Kidney tubule cell (primary cell): ENCODE measurements at places on chromosomes 7 and 10.

- peak; percentile 79 for DNase-seq
These were observed 41.1 kb upstream of the STMP1 start for GRCh38 chr7:135620980-135621850.

DNA sequence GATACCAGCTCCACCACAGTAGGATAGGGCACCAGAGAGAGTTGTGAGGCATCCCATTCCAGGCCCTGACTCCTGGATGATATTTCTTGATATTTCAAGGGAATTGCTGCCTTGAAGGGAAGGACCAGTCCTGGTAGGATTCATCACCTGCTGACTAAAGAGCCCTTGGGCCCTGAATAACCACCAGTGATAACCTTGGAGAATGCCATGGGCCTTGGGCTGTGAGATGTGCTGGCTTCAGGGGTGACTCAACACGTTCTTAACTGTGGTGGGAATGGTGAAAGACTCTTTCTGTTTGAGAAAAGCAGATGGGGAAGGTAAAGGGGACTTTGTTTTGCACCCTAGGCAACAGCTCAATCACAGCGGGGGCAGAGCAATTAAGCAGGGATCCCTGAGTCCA lies 21.4 kb upstream of the ASZ1 start:
- DNase-seq = peak; percentile 32

GRCh38 chr10:60388116-60388625 lies 1.5 kb downstream of the ANK3 start:
- DNase-seq = no peak

GRCh38 chr7:99461221-99461620 lies 4.7 kb downstream of the ATP5MF start:
- no peak for DNase-seq

DNA sequence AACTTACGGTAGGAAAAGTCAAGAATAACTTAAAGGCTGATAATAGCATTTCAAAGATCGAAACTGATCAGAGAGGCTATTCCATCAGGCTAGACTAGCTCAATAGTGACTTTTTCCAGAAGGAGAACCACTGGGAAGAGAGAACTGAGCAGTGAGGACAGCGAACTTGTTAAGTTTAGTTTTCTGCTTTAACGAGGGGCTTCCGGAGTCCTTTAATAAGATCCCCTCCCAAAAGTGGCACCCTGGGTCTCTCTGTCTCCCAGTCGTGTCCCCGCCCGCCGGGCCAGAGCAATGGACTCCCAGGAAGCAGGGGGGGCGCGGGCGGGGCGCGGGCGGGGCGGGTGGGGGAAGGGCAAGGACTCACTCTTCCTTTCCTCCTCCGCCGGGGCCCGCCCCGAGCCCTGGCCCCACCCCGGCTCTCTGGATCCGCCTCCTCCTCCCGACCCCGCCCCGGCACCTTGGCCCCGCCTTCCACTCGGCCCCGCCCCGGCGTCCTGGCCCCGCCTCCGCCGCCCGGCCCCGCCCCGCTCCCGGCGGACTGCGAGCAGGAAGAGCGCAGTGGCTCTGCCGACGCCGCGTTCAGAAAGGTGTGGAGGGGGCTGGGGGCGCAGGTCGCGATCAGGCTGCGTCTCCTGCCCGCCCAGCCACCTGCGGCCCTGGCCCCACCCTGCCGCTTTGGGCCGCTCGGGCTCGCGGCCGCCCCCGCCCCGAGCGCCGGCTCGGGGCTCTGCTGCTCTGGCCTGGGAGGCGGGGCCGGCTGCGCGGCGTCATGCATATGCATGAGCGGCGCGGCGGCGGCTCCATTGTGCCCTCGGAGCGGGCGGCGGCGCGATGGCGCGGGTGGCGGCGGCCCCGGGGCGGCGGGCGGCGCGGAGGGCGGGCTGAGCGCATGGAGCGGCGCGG lies at the start of gene ZMIZ2:
ZMIZ2 (plus strand) TSS at position 803 of the 903 bp plus-strand sequence. CDS start 7,403 bp downstream, outside the sequence.
- peak; percentile 93 for DNase-seq
